SHP77 treated with DMSO at 0.1 percent for 48 hours (cell line): ENCODE measurements at places on chromosomes 13 and 19.

GRCh38 chr19:41795031-41795461, 1.3 kb upstream of the CEACAM3 start:
- peak; percentile 22 for DNase-seq

DNA sequence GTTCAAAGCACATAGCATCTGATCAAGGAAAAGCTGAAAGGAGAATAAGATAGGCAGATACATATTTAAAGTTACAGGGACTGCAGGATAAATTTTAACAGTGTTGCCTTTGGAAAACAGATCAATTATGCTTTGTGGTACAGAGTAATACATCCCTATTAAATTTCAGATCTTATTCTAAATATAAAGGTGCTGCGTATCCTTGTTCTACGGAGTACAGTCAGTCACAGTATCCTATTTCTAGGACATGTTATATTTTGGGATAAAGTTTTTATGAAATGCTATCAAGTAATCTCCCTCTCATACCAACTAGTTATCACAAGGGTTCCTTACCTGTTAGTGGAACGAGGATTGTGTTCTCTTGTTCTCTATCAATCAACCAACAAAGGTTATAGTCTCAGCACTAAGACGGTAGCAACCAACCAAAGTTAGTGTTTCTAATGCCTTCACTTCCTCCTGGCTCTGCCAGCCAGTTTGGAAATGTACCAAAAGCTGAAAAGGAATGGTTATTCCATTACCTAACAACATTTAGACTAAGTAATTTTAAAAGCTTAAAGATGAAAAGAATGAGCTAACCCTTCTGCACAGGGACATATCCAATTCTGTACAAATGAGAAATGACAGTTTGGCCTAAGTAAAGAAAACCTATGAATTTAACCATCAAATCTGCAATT, 35.2 kb downstream of the TSC22D1 start:
- DNase-seq, result no peak

DNA sequence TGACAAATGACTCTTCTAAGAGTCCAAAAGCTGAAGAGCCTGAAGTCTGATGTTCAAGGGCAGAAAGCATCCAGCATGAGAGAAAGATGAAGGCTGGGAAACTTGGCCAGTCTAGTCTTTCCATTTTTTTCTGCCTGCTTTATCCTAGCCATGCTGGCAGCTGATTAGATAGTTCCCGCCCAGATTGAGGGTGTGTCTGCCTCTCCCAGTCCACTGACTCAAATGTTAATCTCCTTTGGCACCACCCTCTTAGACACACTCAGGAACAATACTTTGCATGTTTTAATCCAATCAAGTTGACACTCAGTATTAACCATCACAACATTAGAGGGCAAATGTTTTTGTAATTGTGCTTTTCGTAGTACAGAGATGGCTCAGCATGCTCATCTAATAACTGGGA, 267.5 kb upstream of the KLHL1 start:
- no peak for DNase-seq

- DNase-seq, result no peak
These were observed 406.8 kb downstream of the MYO16 start for GRCh38 chr13:109036078-109036780.

DNA sequence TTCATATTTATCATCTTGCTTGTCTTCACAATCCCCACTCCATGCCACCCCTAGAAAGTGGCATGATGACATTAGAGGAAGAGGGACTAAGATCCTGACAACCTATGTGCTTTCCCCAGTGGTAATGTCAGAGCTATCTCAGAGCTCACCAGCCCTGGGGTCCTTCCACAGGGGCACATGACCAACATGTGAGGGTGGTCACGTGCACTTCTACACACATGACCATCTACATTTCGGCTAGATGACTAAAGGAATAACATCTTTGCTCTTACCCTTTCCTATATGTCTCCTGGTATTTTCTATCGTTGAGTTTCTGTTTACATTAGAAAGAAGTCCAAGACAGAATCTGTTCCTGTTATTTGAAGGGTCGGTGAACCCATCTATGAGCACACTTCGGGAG, 46.2 kb downstream of the RFXAP start:
- DNase-seq, result no peak

- peak; percentile 99 for DNase-seq
These were observed 423.4 kb downstream of the ITGBL1 start for GRCh38 chr13:101875717-101876393.

GRCh38 chr19:13717194-13717643, 47.1 kb upstream of the MRI1 start:
- DNase-seq, result no peak

GRCh38 chr13:77894743-77895142, 23.9 kb downstream of the EDNRB start:
- DNase-seq, result no peak

GRCh38 chr19:19595171-19595701, 23.3 kb downstream of the PBX4 start:
- DNase-seq, result no peak

DNA sequence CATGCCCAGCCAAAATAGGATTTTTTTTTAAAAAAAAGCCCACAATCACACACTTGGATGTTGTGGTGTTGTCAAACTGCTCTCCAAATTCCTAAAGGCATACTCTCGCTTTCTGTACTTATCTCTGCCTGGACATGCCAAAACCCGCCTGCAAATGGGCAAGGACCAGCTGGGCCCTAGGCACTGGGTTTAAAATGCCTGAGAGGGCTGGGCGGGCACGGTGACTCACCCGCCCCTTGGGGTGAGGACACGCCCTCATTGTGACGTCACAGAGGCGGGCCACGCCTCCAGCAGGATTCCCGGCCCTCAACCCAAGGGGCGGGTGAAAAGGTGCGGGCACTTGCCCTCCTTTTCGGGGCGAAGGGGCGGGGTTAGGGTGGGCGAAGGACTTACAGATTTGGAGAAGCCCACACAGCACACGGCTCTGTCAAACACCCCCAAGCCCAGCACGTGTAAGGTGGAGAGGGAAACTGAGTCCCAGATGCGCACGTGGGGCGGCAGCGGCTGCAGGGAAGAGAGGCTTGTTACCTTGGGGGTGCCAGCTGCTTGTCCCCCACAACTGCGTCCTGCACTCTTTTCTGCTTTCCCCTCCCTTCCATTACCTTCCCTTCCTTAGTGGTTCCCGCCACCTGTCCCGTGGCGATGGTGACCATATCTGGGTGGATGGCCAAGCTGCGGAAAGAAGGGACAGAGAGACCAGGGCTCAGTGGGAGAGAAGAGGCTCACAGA, 6.6 kb downstream of the EML2 start:
- DNase-seq, result peak; percentile 13

DNA sequence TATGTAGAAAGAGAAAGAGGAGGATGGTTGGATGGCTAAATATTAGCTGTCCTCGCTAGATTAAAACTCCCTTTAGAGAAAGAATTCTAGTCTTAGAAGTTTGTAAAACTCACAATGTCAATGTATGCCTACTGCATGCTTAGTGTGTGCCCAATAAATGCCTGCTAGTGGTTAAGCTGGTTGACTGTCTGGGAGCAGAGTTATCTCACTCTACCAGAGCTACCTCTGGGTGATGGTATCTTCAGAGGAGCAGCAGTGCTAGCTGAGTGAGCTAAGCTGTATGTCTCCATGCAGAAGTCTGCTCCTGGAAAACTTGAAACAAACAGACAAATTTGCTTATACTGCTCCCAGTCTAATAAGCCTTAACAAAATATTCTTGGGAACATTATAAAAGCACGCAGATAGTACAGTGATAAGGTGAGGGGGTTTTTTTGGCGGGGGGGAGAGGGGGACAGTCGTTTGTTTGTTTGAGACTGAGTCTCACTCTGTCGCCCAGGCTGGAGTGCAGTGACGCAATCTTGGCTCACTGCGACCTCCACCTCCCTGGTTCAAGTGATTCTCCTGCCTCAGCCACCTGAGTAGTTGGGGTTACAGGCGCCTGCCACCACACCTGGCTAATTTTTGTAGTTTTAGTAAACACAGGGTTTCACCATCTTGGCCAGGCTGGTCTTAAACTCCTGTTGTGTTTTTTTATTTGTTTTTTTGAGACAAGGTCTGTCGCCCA, 202.8 kb upstream of the TSC22D1 start:
- DNase-seq, result no peak

DNA sequence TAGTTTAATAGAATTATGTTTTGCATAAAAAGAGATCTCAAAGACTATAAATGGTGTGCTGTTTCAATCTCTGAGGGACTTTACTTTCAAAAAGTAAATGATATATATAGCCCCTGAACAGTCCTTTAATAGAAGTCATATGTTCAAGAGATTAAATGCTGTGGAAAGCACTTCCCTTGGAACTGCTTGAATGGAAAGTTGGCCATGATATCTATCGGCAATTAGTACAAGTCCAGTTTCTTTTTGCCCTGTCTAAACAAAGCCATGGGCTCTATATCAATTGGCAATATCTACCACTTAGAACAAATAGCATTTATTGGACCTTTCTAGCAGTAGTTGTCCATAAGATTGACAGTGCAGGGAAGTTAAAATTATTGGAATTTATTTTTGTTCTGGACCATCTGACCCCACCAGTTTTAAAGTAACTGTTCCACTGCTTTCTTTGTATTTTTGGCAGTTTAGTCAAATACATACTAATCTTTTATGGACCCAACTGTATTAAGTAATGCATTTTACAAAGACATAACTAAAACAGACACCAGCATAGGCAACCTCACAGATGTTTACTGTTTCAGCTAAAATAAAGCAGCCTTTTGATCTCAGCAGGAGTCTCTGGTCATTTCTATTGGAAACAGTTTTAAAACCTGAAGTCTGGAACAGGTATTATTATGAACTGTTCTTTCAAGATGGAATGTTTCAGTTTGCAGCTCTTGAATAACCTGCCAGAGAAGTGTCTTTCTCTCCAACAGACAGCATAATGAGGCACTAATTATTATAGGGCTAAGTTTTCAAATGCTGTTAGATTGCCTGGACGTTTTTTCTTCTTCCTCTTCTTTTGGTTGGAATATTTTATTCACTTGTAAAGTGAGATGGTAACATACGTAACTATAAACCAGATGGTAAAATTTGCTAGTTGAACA, 282.6 kb downstream of the DCLK1 start:
- DNase-seq, result no peak

DNA sequence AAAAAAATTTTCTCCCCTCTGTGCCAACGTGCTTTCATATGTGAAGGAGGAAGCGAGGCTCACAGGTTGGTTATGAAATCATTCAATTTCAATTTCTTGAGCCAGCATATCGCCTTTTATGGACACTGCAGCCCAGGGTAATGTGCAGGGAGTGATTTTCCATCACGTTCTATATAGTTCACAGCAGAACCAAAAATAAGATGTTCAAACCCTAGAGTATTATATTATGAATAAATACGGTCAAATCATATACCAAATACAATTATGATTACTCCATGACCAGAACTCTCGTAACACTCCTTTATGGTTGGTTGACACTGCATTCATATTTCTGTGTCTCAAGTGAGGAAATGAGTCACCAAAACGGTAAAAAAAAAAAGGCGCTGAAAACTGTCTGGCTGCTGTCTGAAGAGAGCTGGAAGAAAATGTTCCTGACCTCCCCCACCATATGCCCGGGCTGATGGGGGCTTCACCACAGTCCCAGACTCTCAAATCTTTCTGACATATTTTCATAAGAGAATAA, 75.8 kb upstream of the UBAC2 start:
- no peak for DNase-seq

- no peak for DNase-seq
These were observed 3.6 kb downstream of the HTR2A start for GRCh38 chr13:46893221-46893740.
